ENCODE measurements at places on chromosomes 11 and 22. TPM values are rescaled to one million over a fixed set of nuclear protein-coding genes. Genes with fewer than 3 reads are reported as not detected.

Gene COPB1
- 113 TPM for total RNA-seq

Gene TMEM191C
- 0.51 TPM for total RNA-seq

Gene SCUBE2
- total RNA-seq, result 7.4 TPM

Gene PKDREJ
- total RNA-seq, result 0.09 TPM

Gene BIK
- total RNA-seq, result not detected

Gene SYCE3
- not detected for total RNA-seq

Gene SMIM38
- 1.4 TPM for total RNA-seq

Gene TNKS1BP1
- total RNA-seq, result 175 TPM

Gene NCAM1
- total RNA-seq, result 134 TPM

Gene MEI1
- total RNA-seq, result 1.4 TPM

Gene PLAAT5
- 3.2 TPM for total RNA-seq

Gene SULT4A1
- total RNA-seq, result not detected

Gene CYTH4
- total RNA-seq, result 20.7 TPM

Gene ST14
- 6.0 TPM for total RNA-seq

Gene CTTN
- 192 TPM for total RNA-seq

Gene DRD2
- total RNA-seq, result 0.51 TPM

Gene MS4A1
- 1.8 TPM for total RNA-seq

Gene ISX
- not detected for total RNA-seq

Gene GSTT2B
- total RNA-seq, result 5.6 TPM

Gene MCAM
- 528 TPM for total RNA-seq

Gene KCNJ5
- total RNA-seq, result 1.9 TPM

Gene LGR4
- total RNA-seq, result 10.8 TPM

Gene FAM111A
- total RNA-seq, result 15.5 TPM

Gene JAML
- 3.8 TPM for total RNA-seq

Gene CARD10
- total RNA-seq, result 12.8 TPM

Gene KRTAP5-8
- total RNA-seq, result not detected

Gene HBD
- 1.4 TPM for total RNA-seq

Gene TSKU
- 64.0 TPM for total RNA-seq

Gene NXPE2
- 0.42 TPM for total RNA-seq

Gene GLYAT
- total RNA-seq, result not detected

Gene MYRF
- total RNA-seq, result 3.7 TPM

Gene PDE2A
- total RNA-seq, result 33.0 TPM

Gene TTC17
- total RNA-seq, result 49.6 TPM

Gene OR8D1
- not detected for total RNA-seq

Gene PANX2
- 0.23 TPM for total RNA-seq

Gene KCNK7
- 0.65 TPM for total RNA-seq

Gene MFNG
- 23.0 TPM for total RNA-seq

Gene SCN4B
- 9.8 TPM for total RNA-seq

Gene NNMT
- total RNA-seq, result 647 TPM

Gene CELSR1
- total RNA-seq, result 2.6 TPM

Gene RBFOX2
- total RNA-seq, result 114 TPM

Gene OR6T1
- not detected for total RNA-seq

Gene CHCHD10
- total RNA-seq, result 68.7 TPM

Gene OR4C15
- not detected for total RNA-seq

Gene FLRT1
- 0.14 TPM for total RNA-seq

Gene LRRC75B
- total RNA-seq, result 9.3 TPM

Gene CALCA
- not detected for total RNA-seq

Gene AIFM3
- 0.62 TPM for total RNA-seq

Gene DCUN1D5
- 19.7 TPM for total RNA-seq

Gene LINC01488
- not detected for total RNA-seq

Gene ARHGAP8
- total RNA-seq, result 1.4 TPM

Gene CDC42BPG
- total RNA-seq, result 0.37 TPM

Gene SNU13
- 86.2 TPM for total RNA-seq

Gene RIMBP3B
- 0.19 TPM for total RNA-seq

Gene RTCB
- total RNA-seq, result 45.5 TPM

Gene GDPD4
- not detected for total RNA-seq

Gene KCNJ4
- not detected for total RNA-seq

Gene MS4A14
- 4.4 TPM for total RNA-seq

Gene TRPM5
- total RNA-seq, result not detected
